ENCODE measurements at places on chromosomes 2 and 18.
A peak's percentile ranks its signal among the peaks of the same experiment; 100 is the strongest.

DNA sequence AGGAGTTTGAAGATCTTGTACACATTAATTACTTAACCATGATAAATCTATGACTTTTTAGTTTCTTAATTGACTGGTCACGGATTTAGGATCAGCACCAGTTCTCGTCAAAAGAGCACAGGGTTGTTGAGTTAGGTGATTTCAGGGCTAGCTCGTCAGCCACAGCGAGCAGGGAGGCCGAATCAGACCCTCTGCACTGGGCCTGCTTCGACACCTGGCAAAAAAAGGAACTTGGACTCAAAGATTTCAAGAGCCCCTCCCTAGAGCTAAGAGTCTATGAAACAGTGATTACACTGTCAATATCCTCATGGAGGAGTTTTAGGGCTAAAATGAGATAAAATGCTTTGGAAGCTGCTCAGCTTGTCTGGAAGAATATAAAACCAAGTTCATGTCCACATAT is 4.6 kb upstream of the SERTAD2 start:
- no peak for DNase-seq

GRCh38 chr18:76503649-76504386 is 8.8 kb upstream of the ZNF516 start:
- no peak for DNase-seq

- no peak for DNase-seq
Measured at GRCh38 chr2:198852248-198852647, 605.5 kb downstream of the SATB2 start.

DNA sequence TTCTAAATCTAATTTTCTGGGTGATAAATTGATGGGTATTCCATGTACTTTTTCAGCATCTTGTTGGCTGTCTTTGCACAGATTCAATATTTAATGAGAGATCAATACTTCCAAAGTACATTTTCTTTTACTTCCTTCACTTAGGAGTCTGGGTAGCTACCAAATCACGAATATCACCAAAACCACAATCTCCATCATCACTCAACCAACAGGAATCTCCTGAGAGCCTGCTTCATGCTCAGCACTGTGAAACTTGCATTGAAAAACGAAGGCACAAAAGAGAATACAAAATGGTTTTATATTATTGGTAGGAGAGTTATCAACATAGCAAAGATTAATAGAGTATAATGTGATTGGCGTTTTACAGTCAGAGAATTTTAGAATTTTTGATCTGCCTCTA is 261.5 kb upstream of the DSEL start:
- DNase-seq: no peak

- DNase-seq: no peak
Measured at GRCh38 chr18:76452357-76452756, 42.7 kb downstream of the ZNF516 start.

DNA sequence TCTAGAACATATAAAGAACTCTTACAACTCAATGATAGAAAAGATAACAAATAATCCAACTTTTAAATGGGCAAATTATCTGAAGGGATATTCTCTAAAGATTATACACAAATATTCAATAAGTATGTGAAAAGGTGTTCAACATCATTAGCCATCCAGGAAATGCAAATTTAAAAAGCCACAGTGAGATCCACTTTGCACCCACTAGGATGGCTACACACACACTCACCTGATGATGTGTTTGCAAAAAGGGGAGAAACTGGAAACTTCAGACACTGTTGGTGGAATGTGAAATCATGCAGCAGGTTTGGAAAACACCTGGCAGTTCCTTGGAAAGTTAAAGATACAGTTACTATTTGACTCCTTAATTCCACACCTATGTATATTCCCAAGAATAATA is 87.2 kb upstream of the GYPC start:
- no peak for DNase-seq

DNA sequence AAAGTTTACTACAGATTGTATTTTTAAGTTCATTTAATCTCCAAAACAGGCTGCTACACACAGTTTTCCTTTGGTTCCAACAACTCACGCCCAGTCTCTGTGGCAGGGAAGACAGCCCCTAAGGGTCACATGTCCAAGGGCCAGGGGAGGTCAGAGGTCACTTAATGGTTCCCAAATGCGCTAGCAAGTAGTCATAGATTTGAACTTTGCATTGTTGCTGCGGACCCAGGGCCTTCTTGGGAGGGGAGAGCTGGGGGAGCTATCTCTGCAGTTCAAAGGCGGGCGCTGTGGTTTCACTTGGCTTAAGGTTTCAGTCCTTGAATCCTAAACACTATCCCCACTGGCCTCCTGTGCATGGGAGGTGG is 74.8 kb upstream of the ZNF532 start:
- no peak for DNase-seq

- DNase-seq: no peak
Measured at GRCh38 chr2:77363277-77363676, 158.9 kb downstream of the LRRTM4 start.

GRCh38 chr2:30862054-30862651 is 54.9 kb upstream of the CAPN13 start:
- DNase-seq: peak; percentile 85

DNA sequence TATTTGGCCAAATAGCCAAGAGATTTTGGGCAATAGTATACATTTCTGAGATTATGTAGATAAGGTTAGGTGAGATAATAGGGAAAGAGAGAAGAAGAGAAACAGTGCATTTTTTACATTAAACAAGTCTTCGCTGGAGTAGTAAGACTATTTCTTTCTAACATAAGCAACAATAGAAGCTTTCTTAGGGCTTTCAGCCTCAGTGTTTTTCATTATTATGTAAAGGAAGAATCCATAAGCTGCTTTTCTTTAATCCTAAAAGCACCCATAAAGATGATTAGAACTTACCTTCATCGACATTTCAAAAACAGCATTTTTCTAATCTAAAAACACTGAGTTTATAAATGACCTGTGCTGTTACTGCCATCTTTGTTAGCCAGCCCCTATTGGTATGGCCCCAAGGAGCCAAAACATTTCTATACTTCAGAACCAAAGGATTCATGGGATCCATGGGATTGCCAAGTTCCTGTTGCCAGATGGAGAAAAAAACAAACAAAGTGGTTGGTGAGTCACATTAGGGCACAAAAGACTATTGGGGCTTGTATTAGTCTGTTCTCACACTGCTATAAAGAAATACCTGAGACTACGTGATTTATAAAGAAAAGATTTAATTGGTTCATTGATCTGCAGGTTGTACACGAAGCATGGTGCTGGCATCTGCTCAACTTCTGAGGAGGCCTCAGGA is 88.2 kb downstream of the SCG2 start:
- no peak for DNase-seq

DNA sequence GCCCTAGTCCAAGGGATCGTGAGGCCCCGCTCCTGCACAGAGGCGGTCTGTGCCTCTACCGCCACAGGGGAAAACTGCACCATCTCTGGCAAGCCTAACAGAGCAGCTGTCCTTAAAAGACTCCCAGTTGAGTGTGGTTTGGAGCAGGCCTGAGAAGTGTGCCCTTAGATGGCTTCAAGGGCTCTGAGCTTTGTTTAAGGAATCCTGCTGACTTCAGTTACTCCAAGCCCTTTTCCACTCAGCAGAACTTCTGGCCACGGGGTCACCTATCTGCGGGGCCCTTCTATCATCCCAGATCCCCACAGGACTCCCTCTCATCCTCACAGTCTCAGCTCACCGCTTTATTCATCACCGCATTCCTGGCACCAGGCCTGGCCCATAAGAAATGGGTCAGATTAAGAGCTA is 131.5 kb downstream of the CCDC74A start:
- DNase-seq: no peak

DNA sequence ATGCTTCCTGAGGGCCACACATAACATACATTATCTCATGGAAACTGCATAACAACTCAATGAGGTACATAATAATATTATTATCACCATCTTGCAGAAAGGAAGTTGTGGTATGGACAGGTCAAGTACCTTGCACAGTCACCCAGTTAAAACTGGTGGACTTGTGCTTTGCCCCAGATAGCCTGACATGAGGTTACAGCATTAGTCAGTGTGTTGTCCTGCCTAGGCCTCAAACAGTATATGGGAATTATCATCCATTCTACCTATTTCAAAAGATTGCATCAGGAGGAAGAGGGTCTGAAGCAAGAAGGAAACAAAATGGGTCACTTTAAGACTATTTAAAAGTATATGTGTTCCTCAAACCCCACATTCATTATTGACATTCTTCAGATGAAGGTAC is 5.4 kb upstream of the ANTXR1 start:
- no peak for DNase-seq

DNA sequence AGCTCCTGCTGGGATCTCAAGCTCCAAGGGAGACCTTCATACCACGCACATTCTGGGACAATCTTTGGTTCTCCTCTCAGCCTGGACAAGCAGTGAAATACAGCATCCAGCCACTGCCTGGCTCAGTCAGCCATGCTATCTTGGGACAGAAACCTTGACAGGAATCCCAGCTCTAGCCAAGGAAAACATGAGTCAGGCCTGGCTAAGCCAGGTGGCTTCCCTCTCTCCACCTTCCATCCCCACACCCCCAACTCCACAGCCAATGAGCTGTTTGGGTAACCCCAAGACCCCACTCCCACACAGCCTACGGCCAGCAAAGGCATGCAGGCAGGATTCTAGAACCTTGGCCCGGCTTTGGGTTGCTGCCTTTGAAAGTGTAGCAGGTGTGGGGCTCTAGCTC is 64.9 kb downstream of the MCFD2 start:
- DNase-seq: peak; percentile 86

DNA sequence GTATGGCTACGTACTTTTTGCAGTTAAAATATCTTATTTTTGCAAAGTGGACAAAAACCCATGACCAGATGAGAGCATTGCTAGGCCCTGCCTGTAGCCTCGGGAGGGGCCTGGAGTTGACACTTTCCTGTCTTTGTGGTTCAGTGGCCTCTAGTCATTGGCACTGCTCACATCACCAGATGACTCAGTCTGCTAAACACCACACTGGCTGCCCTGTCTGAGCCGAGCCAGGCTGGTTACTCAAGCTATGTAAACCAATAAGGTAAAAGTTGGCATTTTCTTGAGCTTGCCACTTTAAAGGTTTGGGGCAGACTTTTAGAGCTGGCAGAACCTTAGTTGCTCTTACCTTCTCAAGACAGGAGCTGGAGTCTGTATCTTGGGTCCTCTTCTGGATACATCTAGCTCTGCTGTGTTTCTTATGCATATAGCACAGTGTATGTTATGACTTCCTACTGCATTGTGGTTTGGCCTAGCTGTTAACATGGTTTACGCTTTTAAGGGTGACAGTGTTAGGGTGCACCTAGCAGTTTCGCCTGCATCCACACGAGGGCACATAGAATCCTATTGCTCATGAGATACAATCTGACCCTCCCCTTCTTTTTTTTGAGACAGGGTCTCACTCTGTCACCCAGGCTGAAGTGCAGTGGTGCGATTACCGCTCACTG is 76.4 kb downstream of the AP1S3 start:
- DNase-seq: peak; percentile 96

GRCh38 chr18:44051026-44051425 is 629.7 kb upstream of the SETBP1 start:
- no peak for DNase-seq

GRCh38 chr18:533995-534601 is 33.6 kb upstream of the COLEC12 start:
- no peak for DNase-seq

DNA sequence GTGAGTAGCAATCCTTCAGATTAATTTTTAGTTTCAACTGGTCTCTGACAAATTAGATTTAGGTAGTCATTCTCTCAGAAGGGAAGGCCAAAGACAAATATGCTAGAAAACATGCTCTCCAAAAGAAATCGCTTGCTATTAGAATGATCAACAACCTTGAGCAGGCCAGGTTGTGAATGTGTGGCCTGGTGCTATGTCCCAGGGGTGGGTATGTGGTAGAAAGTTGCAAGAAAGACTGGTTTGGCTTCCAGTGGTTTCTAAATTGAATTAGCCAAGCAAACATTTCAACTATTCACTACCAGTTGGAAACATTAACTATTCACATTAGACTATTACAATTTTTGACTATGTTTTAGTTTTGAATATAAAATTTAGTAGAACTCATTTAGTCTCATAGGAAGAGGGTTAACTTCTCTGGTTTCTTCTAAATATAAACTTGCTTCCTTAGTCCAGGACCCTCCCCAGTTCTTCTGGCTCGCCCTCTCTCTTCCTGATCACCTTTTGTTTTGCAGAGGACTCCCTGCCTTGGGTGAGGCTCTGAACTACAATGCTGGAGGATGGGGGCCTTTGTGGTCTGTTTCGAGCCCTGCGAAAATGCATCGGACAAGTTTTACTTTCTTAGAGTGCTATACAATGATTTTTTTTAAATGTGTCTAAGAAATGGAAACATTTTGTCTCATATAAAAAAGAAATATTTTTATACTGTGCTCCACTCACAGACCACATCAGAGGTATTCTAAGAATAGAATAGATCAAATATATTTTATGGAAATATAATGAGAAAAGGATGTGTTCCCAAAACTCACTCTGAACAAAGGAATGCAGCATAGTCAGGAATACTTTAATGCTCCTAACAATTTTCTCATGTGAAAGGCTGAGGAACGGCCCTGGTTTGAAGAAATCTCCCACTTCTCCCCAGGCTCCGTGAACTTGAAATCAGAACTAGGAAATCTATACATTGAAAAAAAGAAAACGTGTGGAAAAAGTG is 375.0 kb upstream of the ZEB2 start:
- no peak for DNase-seq
